T-helper 1 cell (primary cell): ENCODE measurements at places on chromosomes 3 and 15.

DNA sequence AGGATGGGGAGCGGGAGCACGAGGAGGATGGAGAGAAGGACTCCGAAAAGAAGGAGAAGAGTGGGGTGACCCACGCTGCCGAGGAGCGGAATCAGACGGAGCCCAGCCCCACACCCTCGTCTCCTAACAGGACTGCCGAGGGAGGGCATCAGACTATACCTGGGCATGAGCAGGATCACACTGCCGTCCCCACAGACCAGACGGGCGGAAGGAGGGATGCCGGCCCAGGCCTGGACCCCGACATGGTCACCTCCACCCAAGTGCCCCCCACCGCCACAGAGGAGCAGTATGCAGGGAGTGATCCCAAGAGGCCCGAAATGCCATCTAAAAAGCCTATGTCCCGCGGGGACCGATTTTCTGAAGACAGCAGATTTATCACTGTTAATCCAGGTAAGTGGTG, 169.8 kb downstream of the FEZF2 start:
- DNase-seq = no peak

DNA sequence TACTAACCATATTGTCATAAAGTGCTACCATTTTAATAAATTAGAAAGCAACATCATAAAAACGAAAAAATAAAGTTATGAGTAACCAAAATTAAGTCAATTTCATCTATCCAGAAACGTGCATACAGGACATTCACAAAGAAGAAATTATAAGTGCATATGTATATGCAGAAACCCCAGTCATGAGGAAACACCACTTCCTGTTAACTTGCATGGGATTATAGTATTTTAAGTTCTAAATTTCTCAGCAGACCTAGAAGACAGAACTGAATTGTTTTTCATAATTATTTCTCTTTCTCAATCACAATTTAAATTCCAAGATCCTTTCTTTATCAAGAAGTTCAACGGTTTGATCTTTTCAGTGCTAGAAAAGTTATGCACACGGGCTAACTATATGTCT, 1.4 kb upstream of the KBTBD8 start:
- no peak for DNase-seq

DNA sequence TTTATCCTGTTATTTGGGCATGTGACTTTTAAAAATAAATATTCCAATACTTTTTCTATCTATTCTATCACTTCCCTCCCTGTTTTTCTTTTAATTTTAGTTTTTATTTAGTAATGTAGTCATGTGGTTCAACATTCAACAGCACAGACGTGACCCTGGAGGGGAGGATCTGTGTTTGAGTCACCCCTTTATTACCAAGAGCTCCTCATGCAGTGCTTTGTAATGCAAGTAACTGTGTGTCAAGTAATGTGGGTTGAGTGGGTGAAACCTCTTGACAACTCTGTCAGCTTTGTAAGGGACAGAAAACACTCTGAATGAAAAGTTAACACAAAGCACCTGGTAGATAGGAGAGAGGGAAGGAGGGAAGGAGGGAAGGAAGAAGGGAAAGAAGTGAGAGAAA, 89.7 kb upstream of the FGF12 start:
- peak; percentile 62 for DNase-seq

- no peak for DNase-seq
Measured at GRCh38 chr3:159196359-159196758, 394.5 kb downstream of the MFSD1 start.

DNA sequence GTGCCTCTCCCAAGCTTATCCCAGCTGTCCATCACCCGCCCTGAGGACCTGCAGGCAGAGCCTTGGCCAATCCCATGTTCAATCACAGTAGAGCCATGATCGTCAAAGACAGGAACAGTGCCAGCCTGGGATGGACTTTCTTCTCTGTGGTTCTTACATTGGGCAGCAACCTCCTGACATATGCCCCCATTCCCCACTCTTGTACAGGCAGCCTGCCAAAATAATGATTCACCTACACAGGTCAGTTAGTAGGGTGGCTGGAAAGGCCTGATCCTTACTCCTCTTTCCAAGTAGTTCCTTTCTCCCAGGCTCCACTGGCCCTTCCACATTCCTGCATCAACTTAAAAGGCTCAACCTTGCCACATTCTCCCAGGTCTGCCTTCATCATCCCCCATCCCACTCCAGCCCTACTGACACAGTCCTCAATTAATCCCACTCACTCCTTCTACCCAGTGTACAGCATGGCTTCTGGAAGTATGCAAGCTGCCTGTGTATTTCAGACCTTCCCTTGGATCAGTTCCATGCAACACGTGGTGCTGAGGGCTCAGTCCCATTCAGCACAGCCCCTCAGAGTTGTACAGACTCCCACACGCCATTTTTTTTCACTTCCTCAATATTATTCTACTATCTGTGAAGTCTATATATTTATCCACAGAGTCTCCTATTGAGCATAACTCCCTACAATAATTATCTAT, 189.8 kb downstream of the NTRK3 start:
- no peak for DNase-seq

DNA sequence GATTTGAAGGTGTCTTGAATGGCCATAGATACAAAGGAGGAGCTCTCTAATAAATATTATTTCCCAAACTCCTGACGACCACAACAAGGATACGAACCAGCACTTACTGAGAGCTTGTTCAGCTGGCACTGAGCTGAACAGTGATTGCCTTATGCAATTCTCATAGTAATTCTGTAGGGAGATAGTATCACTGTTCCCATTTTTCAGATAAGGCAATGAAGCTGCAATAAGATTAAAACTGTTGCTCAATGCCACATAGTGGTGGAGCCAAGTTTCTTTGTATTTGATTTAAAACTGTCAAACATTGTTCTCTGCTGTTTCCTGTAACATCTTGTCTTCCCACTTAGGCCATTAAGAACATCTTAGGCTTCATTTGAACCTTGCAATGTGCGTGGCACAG, 163.9 kb downstream of the RPLP1 start:
- DNase-seq = no peak

- no peak for DNase-seq
Measured at GRCh38 chr3:116591236-116591635, 118.3 kb upstream of the TUSC7 start.

DNA sequence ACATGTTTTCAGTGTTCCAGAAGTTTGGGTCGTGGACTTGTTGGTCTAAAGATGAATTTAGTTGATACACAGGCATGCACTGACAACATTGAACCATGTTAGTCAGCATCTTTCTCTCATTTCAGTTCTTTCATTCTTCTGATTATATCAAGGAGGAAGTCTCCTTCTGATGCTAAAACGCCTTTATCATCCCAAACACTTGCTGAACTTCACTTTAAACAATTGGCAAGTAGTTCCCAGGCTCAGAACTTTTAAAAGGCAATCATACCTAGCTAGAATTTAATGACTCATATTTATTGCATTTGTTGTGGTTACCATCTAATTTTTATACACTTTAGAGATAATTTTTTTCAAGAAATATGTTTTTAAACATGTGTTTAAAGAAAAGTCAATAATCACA, 15.9 kb downstream of the LMCD1 start:
- DNase-seq = no peak

DNA sequence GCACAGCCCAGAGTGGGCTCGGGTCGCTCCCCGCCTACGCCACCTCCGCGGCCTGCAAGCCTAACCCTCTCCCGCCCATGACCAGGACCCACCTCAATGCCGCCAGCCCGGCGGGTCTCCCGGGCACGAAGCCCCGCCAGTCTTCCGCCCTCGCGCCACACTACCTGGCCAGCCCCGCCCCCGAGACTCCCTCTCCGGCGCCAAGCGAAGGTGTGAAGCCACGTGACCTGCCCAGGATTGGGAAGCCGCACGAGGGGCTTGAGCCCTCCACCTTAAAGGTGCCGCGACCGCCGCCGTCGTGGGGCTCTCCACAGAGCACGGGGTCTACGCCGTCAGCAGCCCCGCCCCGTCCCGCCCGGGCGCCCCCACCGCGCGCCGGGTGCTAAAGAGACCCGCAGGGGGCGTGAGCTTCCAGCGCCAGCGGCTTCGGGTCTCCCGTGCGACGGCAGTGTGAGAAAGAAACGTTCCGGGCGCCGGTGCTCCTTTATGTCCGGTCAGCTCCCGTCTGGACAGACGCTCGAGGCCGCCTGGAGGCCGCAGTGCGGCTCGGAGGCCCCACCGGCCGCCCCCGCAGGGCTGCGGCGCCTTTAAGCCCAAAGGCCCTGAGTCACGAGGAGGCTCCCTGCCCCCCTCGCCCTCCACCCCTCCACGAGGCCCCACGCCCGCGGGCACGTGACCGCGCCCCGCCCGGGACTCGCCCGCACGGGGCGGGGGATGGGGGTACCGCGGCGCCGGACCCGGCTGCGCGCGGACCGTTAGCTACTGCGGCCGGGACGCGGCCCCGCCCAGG, at the start of gene CPEB1:
Gene CPEB1, minus strand, starts transcription at position 319 of the 790 bp plus-strand sequence. CDS start 18,904 bp downstream, outside the sequence.
- DNase-seq = no peak

GRCh38 chr3:160129459-160130061, 95.7 kb upstream of the C3orf80 start:
- no peak for DNase-seq

DNA sequence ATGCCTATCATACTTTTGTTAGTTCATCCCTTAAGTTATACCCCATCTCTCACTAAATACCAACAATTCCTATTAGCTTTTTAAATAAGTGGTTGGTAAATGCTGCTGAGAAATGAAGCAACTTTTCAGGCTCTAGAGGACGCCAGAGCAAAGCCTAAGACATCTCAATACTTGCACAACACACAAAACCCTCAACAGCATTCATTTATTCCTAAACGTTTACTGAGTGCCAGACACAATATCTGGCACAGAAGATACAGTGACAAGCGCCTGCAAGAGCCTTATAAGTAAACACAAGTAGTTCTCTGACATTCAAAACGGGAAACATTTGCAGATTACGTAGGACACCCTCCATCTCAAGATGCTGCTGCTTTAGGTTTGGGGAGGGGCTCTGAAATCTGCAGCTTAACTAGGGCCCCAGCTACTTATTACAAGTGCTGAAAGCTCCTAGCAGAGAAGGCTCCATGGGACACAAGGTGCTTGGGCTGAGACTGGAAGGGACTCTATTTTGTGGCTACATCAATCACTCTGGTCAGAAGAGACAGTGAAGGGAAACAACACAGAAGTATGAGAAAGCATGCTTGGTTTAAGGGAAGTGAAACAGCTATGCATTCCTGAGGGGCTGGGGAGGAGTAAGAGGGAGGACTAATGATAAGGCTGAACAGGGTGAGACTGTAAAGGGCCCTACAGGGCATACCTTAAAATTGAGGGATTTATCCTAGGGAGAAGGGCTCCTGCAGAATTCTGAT, 311.3 kb downstream of the PLCL2 start:
- DNase-seq = no peak
